ENCODE measurements at places on chromosomes 7 and 10.

GRCh38 chr10:44395396-44395795 is 10.5 kb upstream of the CXCL12 start:
- no peak for DNase-seq

GRCh38 chr10:105743343-105744056 is 1102.4 kb downstream of the SORCS3 start:
- no peak for DNase-seq

GRCh38 chr10:13439313-13440184 is 89.3 kb downstream of the BEND7 start:
- no peak for DNase-seq

GRCh38 chr7:36644625-36645422 is 79.5 kb downstream of the AOAH start:
- DNase-seq: no peak

DNA sequence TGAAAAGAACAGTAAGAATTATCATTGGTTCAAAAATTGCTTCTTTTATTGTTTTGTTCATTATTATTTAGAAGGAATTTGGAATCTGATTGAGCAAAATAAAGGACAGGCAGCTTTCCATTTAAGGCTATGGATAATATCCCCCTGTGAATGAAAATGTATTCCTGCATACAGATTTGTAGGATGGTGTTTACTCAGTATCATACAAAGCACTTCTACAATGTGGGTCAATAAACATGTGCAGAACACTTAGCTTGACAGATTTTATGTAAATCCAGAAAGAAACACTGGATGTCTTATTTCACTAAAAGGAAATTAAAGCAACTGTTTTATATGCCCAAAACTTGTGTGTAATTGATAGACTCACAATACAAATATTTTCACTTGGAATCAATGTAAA is 189.7 kb downstream of the THSD7A start:
- no peak for DNase-seq

DNA sequence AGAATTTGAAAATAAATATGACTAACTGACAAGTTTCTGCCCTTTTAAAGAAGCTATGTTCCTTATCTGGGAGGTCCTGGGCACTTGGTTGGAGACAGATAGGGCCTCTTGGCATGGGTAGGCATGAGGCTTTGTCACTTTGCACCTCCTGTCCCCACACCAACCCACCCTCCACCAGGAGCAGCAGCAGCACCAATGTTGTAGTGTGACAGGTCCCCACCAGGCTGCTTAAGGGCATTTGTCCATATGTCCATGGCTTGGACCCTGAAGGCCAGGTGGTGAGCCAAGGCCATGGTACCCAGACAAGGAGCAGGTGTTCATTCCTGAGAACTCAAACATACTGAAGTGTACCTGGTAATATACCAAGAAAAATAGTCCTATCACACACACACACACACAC is 629.1 kb downstream of the ACTR3B start:
- DNase-seq: no peak

- DNase-seq: no peak
These were observed 32.2 kb upstream of the PCBD1 start for GRCh38 chr10:70920519-70920918.

DNA sequence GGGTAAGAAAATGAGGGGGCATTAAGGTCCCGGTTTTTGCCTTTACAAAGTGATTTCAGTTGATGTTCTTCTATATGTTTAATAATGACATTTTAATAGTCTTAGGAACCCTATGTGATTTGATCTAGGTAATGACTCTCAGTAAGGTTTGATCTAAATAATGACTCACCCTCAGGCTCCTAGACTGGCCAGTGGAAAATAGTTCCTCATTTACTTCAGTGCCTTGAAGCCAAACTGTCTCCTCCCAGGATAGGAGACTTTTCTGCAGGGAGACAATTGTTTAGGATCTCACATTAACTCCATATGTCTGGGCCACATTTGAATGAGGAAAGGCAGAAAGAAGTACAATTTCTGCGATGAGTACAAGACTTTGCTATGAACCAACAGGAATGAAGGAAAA is 1331.9 kb downstream of the XPNPEP1 start:
- no peak for DNase-seq

- DNase-seq: no peak
These were observed 546.4 kb downstream of the TNS3 start for GRCh38 chr7:47035522-47035921.

DNA sequence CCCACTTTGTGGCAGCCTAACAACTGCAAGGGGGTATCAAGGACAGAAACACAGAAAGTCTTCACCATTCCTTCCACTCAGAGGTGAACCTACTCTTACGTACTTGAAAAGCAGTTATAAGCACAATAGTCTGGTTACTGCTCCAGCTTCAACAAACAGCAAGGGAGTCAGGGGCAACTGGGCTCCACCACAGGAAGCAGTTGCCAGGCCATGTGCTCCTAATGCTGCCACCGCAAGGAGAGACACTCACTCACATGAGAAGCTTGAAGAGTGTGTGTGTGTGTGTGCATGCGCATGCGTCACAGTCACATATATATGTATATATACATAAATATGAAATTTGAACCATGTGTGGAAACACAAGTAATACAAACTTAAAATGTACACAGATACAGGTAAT is 65.5 kb downstream of the GRB10 start:
- no peak for DNase-seq

DNA sequence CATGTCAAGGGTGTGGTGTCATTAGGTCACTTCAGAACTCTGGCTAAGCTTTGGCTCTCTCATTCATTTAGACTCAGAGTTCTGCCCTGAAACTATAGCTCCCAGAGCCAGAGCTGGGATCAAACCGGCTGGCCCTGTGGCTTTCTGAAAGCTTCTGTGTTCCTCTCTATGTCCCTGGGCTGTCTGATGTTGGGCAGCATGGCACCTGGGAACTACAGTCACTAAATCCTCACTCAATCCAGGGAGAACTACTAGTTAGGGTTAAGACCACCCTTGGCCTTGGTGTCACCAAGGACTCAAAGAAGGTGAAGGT is 13.2 kb downstream of the ATG9B start:
- no peak for DNase-seq

DNA sequence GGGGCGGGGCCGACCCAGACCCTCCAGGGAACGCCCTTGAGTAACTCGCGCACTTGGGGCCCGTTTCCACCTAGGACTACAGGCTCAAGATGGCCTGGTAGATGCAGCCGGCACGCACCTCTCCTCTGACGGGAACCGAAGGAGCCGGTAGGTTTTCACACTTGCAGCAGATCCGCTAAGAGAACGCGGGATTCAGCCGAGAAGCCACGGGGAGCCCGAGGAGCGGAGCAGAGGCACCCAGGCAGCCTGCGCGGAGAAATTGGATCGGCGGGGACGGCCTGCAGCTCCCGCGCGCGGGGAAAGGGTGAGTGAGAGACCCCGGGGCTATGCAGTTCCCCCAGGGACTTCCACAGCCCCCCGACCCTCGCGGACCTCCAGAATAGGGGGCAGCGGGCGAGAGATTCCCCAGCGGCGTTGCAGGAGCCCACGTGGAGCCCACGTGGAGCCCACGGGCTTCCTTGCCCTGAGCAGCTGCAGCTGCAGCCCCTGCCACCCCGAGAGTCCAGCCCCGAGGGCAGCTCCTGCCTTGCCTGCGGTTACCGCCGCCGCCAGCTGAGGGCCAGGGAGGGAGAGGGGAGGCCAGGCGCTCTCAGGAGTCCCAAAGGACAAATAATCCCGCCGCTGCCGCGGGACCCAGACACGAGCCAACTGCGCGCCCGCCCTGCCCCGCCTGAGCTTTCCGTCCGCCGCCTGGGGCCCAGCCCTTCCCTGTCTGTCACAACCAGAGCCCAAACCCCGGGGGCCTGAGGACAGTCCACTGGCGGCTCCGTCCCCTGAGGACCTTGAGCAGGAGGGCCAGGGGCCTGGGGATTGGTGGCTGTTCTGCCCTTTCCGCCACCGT is 13.1 kb downstream of the IFT22 start:
- no peak for DNase-seq

DNA sequence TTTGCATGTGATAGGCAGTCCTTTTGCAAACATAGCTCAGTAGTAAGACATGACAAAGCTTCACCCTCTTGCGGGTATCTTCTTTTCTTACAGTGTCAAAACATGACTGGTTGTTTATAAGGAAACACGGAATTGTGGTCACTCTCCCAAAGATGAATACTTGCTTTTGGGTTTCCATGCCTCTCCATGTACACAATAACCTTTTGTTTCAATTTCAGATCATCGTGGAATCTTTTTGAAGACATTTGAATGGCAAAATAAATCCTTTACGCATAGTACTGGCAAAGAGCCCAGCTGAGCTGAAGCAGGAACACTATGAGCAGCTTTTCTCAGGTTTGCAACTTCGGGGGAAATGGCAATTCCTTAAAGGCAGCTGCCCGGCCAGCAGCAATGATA is 156.8 kb upstream of the FRMD4A start:
- no peak for DNase-seq

DNA sequence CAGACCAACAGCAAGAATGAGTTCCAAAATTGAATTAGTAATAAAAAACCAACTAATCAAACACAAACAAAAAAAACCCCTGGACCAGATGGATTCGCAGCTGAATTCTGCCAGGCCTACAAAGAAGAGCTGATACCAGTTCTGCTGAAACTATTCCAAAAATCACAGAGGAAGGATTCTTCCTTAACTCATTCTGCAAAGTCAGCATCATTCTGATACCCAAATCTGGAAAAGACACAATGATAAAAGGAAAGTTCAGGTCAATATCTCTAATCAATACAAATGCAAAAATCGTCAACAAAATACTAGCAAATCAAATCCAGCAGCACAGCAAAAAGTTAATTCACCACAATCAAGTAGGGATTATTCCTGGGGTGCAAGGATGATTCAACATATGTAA is 6.1 kb upstream of the ABCA13 start:
- no peak for DNase-seq

- no peak for DNase-seq
These were observed 78.0 kb downstream of the AUTS2 start for GRCh38 chr7:69676247-69676646.

- no peak for DNase-seq
These were observed 835 bp upstream of the DGKI start for GRCh38 chr7:137847568-137848050.

GRCh38 chr10:37703833-37704382 is 153.5 kb downstream of the ZNF248 start:
- no peak for DNase-seq

DNA sequence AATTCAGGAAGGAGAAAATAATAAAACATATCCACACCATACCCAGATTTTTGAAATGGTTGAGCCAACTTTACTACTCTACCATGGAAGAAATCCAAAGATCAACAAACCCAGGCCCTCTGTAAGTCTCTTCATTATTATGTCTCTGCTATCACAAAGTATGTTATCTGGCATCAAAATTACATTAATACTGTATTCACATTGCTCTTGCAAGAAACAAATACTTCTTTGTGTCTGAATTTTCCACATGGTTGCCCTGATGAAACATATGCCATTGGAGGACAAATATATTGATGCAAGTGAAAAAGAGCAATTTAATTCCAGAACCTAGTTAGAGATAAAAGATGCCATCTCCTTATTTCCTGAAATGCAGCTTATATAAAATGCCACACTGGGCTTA is 204.0 kb downstream of the FZD1 start:
- no peak for DNase-seq

DNA sequence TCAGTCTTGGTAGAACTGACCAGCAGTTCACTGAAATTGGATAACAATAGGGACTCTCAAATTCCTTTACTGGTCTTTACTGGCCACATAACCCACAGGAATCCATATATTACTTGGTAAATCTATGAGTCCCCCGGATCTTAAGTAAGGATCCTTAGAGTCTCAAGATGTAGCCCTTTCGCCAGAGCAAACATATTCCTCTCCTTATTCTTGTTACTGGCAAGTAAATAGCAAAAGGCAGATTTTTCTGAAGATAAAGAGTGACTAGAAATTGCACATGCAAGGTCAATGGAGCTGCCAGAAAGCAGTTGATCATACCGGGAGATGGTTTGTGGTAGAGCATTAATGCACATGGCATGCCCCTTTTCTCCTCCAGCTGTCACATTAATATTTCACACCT is 283.0 kb downstream of the HDAC9 start:
- no peak for DNase-seq

DNA sequence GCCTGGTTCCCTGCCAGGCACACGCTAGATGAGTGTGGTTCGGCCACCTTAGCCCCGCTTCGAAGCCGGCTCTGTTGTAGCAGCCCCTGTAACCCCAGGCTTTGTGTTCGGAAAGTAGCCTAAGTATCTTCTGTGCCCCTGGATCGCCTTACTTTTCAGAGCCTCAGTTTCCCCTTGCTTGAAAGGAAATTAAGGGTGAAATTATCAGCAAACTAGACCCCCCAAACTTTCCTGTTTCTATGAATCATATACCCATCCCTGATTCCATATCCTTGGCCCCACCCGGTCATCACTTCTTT is 312 bp downstream of the PDCD11 start:
- DNase-seq: no peak

- DNase-seq: no peak
These were observed 50.4 kb downstream of the CPEB3 start for GRCh38 chr10:92240289-92241157.

- DNase-seq: no peak
These were observed 111.8 kb upstream of the GPR141 start for GRCh38 chr7:37571806-37572205.

DNA sequence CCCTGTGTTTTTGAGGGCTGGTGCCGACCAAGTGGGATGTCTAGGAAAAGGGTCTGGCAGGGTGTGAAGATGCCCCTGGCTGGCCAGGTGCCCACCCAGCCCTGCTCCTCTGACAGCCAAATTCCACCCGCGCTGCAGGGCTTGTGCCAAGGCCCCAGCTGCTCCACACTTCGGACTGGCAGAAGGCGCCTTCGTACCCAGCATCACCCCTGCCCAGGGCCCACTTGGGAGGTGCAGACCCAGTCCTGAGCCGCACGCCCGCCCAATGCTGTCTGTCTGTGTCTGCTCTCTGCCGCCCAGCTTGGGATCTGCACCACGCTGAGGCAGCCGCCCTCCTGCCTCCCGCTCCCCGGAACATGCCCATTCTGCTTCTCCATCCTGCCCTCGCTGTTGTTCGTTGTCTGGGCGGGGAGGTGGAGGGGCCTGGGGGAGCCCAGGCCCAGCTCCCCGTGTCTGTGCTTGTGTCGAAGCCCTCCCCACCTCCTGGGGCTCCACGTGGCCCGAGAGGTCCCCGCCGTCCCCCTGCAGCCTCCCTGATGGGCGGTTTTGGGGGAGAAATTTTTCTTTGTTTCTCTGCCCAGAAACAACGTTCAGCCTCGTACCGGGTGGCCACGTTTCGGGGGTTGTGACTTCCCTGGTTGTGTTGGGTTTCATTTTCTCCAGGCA is 36.9 kb upstream of the PPIF start:
- DNase-seq: no peak

DNA sequence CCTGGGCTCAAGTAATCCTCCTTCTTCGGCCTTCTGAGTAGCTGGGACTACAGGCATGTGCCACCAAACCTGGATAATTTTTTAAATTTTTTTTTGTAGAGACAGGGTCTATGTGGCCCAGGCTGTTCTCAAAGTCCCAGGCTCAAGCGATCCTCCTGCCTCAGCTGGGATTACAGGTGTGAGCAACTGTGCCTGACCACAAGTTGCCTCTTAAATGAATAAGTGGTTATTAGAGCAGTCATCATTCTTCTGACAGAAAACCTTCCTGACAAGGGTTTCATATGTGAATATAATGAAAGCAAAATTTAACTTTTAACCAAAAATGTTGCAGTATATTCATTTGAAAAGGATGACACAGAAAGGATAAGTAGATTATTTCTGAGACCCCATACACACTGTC is 532.5 kb downstream of the GRM8 start:
- DNase-seq: no peak

Data from T-helper 1 cell (primary cell).